ENCODE measurements at places on chromosomes 3 and 15.

DNA sequence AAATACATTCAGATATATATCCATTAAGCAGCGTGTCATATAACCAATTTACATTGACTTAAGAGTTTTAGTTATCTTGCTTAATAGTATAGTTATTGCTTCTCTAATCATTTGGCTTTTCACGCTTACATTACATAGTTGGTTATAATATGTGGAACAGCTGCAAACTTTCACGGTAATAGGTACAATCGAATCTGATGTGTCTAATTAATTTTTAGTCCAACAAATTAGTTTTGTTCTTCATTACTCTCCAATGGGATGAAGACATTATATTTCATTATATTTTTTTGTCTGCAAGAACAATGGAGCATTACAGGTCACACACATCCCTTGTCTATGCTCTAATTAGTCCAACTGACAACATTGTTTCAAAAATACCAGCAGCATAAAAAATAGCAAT is 546.3 kb downstream of the ROBO2 start:
- DNase-seq, result no peak

DNA sequence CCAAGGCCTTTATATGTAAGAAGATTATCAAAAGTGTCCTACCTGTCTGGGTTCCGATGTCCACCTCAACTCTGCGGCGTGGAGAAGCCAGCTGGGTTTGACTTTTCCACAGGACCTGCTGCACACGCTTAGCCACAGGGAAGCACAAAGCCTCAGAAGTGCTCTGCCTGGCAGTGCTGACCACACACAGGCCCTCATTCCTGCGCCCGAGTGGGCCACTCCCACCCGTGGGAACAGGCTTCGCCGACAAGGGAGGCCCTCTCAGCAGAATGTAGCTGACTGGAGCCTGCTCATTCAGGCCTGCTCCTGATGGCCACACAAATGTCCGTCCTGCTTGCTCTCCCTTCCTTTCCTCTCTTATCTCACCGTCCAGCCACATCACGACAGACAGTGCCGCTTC is 221.4 kb upstream of the LRRN1 start:
- DNase-seq, result no peak

GRCh38 chr15:101451266-101451799 is 38.2 kb downstream of the PCSK6 start:
- no peak for DNase-seq

DNA sequence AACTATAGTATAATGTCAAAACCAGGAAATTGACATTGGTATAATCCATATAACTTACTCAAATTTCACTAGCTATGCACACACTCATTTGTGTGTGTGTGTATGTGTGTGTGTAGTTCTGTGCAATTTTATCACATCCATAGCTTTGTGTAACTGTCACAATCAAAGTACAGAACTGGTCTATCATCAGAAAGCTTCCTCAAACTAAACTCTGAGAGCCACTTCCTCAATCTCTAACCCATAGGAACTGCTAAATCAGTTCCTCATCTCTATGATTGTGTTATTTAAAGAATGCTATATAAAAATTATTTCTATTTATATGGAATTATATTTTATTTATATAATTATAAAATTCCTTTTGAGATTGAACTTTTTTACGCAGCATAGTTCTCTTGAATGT is 18.1 kb downstream of the LNP1 start:
- no peak for DNase-seq
